Stimulated activated CD4-positive, alpha-beta T cell treated with anti-CD3 and anti-CD28 coated beads, TNF-alpha, amount 100 ng/mL, for 1 hour (primary cell): ENCODE measurements at places on chromosomes 5 and 9.

GRCh38 chr9:129822898-129823541 is 916 bp downstream of the TOR1A start:
- no peak for DNase-seq

DNA sequence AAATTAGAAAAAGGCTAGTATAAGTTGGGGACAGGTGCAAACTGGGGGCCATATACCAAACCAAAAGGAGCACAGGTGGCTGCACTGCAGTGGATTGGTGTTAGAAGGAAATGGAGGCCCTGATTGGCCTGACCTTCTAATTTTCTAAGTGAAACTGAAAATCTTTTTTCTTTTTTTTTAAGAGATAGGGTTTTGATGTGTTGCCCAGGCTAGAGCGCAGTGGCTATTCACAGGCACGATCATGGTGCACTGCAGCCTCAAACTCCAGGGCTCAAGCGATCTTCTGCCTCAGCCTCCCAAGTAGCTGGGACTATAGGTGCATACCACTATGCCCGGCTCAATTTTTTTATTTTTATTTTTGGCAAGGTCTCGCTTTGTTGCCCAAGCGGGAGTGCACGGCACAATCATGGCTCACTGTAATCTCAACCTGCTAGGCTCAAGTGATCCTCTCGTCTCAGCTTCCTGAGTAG is 9.8 kb upstream of the CCDC69 start:
- DNase-seq: no peak

GRCh38 chr9:136086213-136086881 is 8.7 kb downstream of the NACC2 start:
- DNase-seq: no peak

- no peak for DNase-seq
These were observed 33.5 kb upstream of the CRB2 start for GRCh38 chr9:123322273-123323195.

DNA sequence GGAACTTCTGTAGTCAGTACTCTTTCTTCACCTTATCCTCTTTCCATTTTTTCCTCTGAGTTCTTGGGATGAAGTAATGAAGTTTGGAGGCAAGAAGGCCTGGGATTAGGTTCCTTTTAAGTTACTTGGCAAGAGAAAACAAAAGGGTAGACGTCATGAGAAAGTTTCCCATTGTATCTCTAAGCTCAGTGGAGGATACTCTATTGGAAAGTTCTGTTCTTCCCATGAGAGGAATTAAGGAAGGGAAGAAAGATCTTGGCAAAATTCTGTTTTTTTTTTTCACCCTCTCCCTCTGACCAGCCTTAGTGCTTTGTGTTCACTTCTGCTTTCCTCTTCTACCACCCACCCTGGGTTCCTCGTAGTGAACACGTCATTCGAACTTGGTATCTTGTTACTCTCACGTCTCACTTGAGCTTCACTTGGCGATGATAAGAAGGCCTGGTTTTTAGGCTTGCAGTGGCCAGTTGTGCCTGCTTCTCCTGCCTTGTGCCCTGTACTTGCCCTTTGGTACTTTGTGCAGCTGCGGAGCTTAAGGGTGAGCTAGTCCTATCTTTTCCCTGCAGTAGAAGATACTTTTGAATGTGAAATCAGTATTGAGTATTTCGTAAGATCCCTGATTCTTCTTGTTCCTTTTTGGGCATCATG is 67.0 kb downstream of the ARHGAP26 start:
- DNase-seq: no peak

GRCh38 chr5:80296121-80296520 is 23.7 kb upstream of the SPZ1 start:
- no peak for DNase-seq

GRCh38 chr5:72512593-72512860 is 5.3 kb upstream of the ZNF366 start:
- no peak for DNase-seq

DNA sequence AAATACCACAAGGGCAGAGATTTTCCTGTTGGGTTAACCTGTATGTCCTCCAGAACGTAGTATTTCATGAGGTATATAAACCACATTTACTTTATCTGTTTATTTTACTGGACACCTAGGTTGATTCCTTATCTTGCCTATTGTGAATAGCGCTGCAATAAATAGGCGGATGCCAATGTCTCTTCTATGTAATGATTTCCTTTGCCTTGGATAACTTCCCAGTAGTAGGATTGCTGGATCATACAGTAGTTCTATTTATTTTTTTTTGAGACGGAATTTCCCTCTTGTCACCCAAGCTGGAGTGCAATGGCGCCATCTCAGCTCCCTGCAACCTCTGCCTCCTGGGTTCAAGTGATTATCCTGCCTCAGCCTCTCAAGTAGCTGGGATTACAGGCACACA is 15.6 kb upstream of the TUT7 start:
- DNase-seq: no peak

- DNase-seq: no peak
These were observed 87.3 kb downstream of the NTNG2 start for GRCh38 chr9:132249123-132249522.

- DNase-seq: no peak
These were observed 135.0 kb downstream of the ENTREP1 start for GRCh38 chr9:69460012-69460411.

DNA sequence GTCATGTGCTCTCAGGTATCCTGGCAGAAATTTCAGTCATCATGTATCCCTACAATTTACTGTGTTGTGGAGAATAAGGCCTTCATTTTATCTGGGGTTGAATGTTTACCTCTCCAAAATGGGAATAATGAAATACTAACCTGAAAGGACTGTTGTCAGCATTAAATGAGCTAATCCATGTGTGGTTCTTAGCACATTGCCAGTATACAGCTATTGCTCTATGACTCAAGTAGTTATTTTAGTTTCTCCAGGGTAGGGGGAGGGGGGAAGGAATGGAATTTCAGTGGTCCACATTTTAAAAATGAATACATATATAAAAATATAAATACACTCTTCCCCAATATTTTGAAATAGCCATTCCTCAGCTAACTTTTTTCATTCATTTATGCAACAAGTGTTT is 3.5 kb downstream of the PAM start:
- DNase-seq: no peak

DNA sequence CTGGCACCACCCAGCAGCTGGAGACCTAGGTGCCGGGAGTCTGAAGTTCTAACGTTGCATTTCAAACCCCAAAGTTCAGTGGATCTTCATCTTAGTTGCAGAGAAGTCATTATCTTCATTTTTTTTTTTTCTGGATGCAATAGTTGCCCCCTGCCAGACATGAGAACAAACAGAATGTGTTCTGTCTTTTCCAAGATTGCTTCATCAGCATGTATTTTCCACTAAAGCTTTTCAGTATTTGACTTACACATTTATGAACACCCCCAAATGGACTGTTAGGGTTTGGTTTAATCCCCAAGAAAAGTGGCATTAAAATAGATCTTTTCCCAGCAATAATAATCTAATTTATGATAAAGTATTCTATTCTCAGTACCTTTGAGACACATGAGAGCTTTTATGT is 135.2 kb upstream of the OSMR start:
- no peak for DNase-seq

DNA sequence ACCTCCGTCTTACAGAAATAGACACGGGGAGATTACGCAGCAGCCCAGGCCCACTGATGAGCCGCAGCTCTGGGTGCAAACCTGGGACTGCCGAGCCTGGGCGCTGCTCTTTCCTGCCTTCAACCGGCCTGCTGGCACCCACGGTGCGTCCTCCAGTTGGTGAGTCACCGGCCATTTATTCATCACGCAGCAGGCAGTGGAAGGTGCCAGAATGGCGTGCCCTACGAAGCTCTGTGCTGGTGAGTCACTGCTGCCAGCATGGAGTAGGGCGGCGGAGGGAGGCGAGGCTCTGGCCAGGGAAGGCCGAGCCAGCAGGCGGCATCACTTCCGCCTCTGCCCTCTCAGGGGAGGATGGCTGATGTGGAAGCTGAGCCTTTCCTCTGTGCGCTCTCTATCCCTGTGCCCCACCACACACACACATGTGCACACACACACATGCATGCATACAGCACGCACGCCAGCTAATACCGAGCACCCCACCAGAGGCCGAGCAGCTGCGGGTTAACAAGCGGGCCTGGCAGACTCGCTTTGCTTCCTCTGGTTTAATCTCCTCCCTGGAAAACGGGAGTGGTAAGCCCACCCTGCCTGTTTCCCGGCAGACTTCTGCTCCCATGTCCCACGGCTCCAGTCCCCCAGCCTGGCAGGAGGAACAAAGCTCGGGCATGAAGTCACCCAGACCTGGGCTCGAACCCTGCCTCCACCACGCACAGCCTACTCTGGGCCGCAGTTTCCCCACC is 39.2 kb downstream of the OLFM1 start:
- DNase-seq: no peak

DNA sequence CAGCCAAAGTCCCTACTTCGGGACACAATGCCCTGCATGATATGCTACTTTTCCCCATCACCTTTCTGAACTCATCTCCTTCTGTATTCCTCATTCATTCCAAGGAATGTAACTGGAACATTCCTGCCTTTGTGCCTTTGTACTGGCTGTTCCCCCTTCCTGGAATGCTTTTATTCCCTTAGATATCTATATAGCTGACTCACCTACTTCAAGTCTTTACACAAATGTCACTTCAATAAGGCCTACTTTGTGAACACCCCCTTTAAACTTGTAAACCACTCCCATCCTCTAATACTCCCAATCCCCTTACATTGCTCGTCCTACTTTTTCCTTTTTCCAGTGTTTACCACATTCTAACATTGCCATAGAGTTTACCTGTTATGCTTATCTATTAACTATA is 2.4 kb downstream of the NOL6 start:
- DNase-seq: no peak

- no peak for DNase-seq
These were observed 91.6 kb downstream of the ROR2 start for GRCh38 chr9:91858213-91859030.

DNA sequence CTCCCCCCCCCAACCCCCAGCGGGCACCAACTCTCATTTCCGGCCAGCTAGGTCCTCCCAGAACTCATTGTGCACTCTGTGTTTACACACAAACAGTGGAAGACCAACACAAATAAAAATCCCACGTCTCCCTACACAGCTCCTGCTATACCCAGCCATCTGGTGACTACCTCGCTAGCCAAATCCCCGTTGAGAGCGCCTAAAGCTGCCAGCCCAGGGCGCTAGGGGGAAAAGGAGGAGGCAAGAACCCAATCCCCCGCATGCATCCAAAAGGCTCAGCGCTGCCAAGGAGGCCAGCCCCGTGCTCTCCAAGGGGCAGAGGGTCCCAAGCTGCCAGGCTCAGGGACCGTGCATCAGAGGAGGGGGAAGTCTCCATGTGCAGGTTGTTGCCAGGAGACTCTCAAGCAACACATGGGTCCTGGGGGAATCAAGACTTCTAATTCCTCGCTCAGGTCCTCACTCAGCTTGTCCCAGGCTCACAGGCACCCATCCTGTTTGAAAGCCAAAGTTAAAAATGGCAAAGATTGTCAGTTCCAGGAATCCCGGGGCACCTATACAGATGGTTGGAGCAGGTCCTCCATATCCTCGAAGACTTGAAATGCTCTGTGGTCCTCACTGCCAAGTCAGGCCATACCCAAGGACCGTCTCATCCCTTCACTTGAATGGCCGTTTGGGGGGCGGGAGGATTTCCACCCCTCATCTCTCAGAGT is 2.7 kb downstream of the ASTN2 start:
- DNase-seq: no peak

GRCh38 chr5:138139781-138140090 is 508 bp upstream of the NME5 start:
- DNase-seq: no peak

GRCh38 chr5:115079924-115080623 is 89.6 kb downstream of the TRIM36 start:
- no peak for DNase-seq

- DNase-seq: no peak
These were observed 31.2 kb downstream of the ERMP1 start for GRCh38 chr9:5801739-5802113.

DNA sequence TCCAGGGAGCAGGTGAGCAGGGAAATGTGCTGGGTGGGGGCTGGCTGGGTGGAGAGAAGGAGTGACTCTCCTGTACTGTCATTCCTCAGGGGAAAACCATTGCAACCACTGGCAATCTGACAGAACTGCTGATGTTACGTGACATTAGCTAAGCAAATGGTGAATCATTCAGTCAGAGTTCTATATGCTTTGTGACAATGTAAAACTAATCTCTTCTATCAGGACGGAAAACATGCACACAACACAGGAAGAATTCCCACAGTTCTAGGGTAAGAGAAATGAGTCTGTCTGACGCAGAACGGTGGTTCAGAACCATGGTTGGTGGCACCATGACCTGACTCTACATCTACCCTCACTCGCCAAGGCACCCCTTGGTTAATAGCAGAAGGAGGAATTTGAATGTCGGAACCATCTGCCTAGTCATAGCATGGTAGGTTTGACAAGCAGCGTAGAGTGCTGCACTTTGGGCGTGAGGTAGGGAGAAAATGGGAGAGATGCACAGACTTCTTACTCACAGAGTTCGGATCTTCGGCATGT is 243.6 kb upstream of the PANK3 start:
- no peak for DNase-seq

DNA sequence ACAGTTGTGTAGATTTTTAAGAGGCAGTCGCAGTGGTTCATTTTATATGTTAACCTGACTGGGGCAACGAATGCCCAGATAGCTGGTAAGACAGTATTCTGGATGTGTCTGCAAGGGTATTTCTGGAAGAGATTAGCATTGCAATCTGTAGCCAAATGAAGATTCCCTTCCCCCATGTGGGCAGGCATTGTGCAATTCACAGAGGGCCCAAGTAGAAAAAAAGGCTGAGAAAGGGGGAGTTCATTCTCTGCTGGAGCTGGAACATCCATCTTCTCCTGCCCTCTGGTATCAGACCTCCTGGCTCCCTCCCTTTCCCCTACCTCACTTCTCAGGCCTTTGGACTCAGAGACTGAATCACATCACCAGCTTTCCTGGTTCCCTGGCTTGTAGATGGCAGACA is 70.6 kb downstream of the TENT4A start:
- DNase-seq: no peak

GRCh38 chr9:77648234-77649108 is at the start of gene GNA14:
Gene GNA14 (minus strand): TSS chr9:77648322. CDS start chr9:77647793, 529 bp downstream.
- DNase-seq: no peak

GRCh38 chr9:89549031-89549644 is 51.2 kb upstream of the SEMA4D start:
- DNase-seq: peak; percentile 89

DNA sequence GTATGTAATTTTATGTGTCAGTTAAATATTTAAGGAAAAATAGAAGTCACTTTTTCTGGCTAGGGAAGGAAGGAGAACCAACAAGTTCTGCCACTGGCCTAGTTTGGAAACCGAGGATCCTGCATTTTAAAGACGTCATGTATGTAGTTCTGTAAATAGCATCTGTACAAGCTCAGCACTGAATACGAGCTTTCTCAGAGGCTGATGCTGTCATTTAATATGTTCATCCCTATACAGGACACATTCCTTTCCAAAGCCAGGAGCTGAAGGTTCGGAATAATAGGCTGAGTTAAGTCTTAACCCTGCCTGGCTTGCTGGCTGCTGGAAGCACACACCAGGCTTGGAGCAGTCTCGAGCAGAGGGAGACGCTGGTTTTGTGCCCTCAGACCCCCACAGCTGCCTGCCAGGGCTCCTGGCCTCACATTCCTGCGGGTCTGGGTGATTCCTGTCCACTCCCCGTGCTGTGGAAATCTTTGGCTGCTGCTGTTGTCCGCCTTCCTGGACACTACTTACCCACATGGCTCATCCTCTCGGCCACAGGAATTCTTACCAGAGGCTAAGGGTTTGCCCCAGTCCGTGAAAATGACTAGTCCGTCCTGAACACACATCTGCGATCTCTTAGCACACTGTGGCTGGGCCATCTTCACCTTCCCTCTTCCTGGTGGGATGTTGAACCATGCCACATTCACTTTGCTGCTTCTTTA is 36.6 kb downstream of the SLC46A2 start:
- DNase-seq: no peak
